Activated CD4-positive, alpha-beta T cell treated with anti-CD3 and anti-CD28 coated beads, Interleukin-2, amount 10 ng/mL, durations not matched to agents 24 days and 14 days (primary cell): ENCODE measurements at places on chromosomes 3 and 15. TPM values are rescaled to one million over a fixed set of nuclear protein-coding genes. Genes with fewer than 3 reads are reported as not detected.
A peak's percentile ranks its signal among the peaks of the same experiment; 100 is the strongest.

The SPINT1 gene
- total RNA-seq = 11.3 and 12.9 TPM in 2 replicates

The TFG gene
- 71.5 and 72.2 TPM in 2 replicates for total RNA-seq

The SPSB4 gene
- total RNA-seq = 0.07 TPM in 1 of 2 replicates, not detected in the other

The DNAJA4 gene
- 74.1 and 75.9 TPM in 2 replicates for total RNA-seq

The CPB1 gene
- not detected in 2 replicates for total RNA-seq

The STRIT1 gene
- not detected in 2 replicates for total RNA-seq

The CSPG4 gene
- not detected in 2 replicates for total RNA-seq

The ALDH1L1 gene
- total RNA-seq = not detected in 2 replicates

The CAPN7 gene
- total RNA-seq = 25.4 and 29.9 TPM in 2 replicates

The ACOX2 gene
- total RNA-seq = not detected in 2 replicates

The OR5AC2 gene
- not detected in 2 replicates for total RNA-seq

The UNC13C gene
- not detected in 2 replicates for total RNA-seq

- no peak overlapping the region for H3K27ac ChIP-seq
- H3K4me1 ChIP-seq = no peaks in the 10 kb centered on the region
- no peak for DNase-seq
- H3K36me3 ChIP-seq = no peaks in the 10 kb centered on the region
Observed at GRCh38 chr3:175005881-175006280, 146.7 kb downstream of the NAALADL2 start.

- no peaks in the 10 kb centered on the region for H3K4me1 ChIP-seq
- H3K4me3 ChIP-seq = no peak overlapping the region
- H3K36me3 ChIP-seq = no peaks in the 10 kb centered on the region
- peak; percentile 90 for DNase-seq
Observed at GRCh38 chr15:28975766-28976179, 90.0 kb downstream of the APBA2 start.

DNA sequence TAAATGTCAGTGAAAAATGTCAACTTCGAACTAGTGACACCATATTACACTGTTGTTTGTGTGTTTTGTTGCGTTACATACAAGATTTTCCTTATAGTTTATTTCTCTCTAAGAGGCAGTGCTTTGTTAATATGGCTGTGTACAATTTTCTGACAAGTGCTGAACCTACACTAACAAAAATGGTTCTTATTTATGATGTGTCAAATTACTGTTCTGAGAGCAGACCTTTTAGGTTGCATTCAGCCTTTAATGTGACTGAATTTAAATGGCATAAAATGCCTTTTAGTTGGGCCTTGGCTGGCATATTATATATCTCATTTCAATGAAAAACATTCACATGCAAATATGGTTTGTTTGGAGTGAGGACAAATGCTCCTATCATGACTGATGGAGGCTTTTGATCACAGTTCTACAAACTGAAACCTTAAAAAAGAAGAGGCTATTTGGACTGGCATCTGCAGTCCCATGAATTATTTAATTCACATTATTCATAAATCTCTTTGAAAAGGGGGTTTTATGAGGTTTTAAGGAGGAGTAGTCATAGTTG is 750.6 kb downstream of the CADM2 start:
- no peaks in the 10 kb centered on the region for H3K4me1 ChIP-seq
- H3K36me3 ChIP-seq = no peaks in the 10 kb centered on the region
- no peaks in the 10 kb centered on the region for H3K27me3 ChIP-seq
- H3K27ac ChIP-seq = no peak overlapping the region
- no peak for DNase-seq

GRCh38 chr15:96561593-96561992 is 231.1 kb downstream of the NR2F2 start:
- H3K36me3 ChIP-seq = no peaks in the 10 kb centered on the region
- no peak overlapping the region for H3K4me3 ChIP-seq
- DNase-seq = no peak

GRCh38 chr3:80993241-80993945 is 768.1 kb downstream of the GBE1 start:
- H3K27me3 ChIP-seq = no peaks in the 10 kb centered on the region
- H3K27ac ChIP-seq = no peak overlapping the region
- DNase-seq = no peak
- H3K4me3 ChIP-seq = no peak overlapping the region
- no peaks in the 10 kb centered on the region for H3K4me1 ChIP-seq
- H3K36me3 ChIP-seq = no peaks in the 10 kb centered on the region

DNA sequence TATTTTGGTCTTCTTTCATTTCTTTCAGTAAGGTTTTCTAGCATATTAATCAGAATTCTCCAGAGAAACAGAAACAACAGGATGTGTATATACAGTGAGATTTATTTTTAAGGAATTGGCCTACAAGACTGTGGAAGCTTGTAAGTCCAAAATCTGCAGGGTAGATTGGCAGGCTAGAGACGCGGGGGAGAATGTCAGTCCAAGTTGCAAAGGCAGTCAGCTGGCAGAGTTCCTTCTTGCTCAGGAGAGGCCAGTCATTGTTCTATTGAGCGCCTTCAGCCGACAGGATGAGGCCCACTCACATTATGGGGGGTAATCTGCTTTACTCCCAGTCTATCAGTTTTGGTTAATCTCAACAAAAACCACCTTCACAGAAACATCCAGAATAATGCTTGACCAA is 133.4 kb upstream of the UBE3A start:
- H3K4me3 ChIP-seq = no peak overlapping the region
- DNase-seq = no peak

- H3K27me3 ChIP-seq = no peaks in the 10 kb centered on the region
- H3K4me3 ChIP-seq = no peak overlapping the region
- no peak overlapping the region for H3K27ac ChIP-seq
- peaks cover 16% of the 10 kb centered on the region for H3K4me1 ChIP-seq
- no peak for DNase-seq
Observed at GRCh38 chr3:72088486-72089025, 303.6 kb upstream of the PROK2 start.

GRCh38 chr3:105811518-105812193 is 57.2 kb downstream of the CBLB start:
- H3K4me3 ChIP-seq = no peak overlapping the region
- H3K4me1 ChIP-seq = peaks cover 40% of the 10 kb centered on the region
- peaks cover 59% of the 10 kb centered on the region for H3K36me3 ChIP-seq
- H3K27me3 ChIP-seq = no peaks in the 10 kb centered on the region
- peak overlapping the region; percentile 12 for H3K27ac ChIP-seq

DNA sequence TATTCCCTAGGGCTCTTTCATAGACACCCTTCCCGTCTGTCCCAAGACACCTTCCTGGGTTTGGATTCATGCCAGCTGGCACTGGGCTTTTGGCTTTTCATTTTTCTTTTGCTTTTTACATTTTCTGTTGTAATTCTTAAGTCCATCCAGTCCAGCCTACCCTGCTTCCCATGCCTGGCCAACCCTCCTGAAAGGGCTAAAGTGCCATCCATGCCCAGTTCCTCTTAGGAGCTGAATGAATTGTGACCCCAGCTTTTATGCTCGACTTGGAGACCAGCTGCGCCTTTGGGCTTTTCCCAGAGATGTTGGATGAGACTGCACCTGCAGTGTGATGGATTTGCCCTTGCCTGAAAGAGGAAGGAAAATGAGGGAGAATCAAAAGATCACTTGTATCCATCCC is 25.8 kb downstream of the LRRN1 start:
- no peaks in the 10 kb centered on the region for H3K27me3 ChIP-seq
- DNase-seq = no peak
- H3K4me3 ChIP-seq = no peak overlapping the region
- no peaks in the 10 kb centered on the region for H3K4me1 ChIP-seq

DNA sequence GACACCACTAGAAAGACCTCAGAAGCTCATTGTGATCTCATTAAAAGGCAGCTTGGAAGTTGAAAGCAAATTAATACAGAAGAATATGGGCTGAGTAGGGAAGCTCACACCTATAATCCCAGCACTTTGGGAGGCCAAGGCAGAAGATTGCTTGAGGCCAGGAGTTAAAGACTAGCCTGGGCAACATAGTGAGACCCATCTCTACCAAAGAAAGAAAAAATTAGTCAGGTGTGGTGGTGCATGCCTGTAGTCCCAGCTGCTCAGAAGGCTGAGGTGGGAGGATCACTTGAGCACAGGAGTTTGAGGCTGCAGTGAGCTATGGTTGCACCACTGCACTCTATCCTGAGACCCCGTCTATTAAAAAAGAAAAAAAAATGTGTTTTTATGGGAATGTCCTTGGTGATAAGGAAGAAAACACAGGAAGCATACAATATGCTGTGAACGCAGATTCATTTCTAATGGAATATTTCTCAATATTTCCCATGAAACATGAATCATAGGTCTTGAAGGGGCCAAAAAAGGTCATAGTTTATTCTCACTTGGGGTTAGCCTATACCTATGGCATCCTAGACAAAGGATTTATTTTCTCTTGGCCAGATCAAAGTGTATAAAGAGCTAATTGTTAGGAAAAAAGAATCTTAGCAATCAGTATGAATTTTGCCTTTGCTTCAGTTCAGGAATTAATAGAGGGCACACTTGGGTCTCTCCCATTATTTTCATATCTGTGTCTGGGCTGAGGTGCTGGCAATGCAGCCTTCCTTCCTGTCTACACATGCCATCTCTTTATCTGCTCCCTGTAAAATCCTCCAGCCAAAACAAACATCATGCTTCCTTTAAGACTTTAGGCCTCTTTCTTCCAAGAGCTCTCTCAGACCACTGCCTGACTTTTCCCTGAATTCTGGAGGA is 98.2 kb downstream of the FNDC3B start:
- peaks cover 54% of the 10 kb centered on the region for H3K4me1 ChIP-seq
- H3K4me3 ChIP-seq = peak overlapping the region; percentile 1
- no peak for DNase-seq
- H3K36me3 ChIP-seq = peaks cover 12% of the 10 kb centered on the region

GRCh38 chr15:60594071-60594470 is 115.1 kb upstream of the ICE2 start:
- H3K27ac ChIP-seq = peak overlapping the region; percentile 37
- H3K27me3 ChIP-seq = peaks cover 5% of the 10 kb centered on the region
- peaks cover 2% of the 10 kb centered on the region for H3K36me3 ChIP-seq
- peaks cover 45% of the 10 kb centered on the region for H3K4me1 ChIP-seq

DNA sequence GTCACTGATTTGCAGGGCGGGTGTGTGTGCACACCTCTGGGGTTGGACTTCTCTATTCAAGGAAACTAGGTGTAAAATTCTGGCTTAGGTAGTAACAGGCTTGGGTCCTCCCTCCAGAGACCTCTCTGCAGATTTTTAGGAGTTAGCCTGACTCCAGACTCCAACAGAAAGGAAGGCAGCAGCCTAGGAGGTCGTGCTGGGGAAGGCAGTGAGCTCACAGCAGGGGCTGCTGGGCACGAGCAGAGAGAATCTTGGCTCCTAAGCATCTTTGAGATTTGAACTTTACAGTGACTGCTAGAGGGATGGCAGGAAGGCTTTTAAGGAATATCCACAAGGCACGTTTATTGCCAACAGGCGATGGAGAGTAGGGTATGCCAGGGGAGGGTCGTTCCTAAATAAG is 612.6 kb downstream of the FOXP1 start:
- DNase-seq = no peak
- H3K27me3 ChIP-seq = no peaks in the 10 kb centered on the region
- H3K4me3 ChIP-seq = no peak overlapping the region
- H3K4me1 ChIP-seq = peaks cover 4% of the 10 kb centered on the region
- no peak overlapping the region for H3K27ac ChIP-seq
- H3K36me3 ChIP-seq = peaks cover 67% of the 10 kb centered on the region

GRCh38 chr3:48655606-48656005 is 7.1 kb downstream of the CELSR3 start:
- peaks cover 22% of the 10 kb centered on the region for H3K4me1 ChIP-seq
- H3K4me3 ChIP-seq = peak overlapping the region; percentile 85
- peak; percentile 86 for DNase-seq

GRCh38 chr15:99185414-99186130 is 63.8 kb downstream of the TTC23 start:
- no peak overlapping the region for H3K4me3 ChIP-seq
- H3K36me3 ChIP-seq = no peaks in the 10 kb centered on the region
- DNase-seq = peak; percentile 27
- peaks cover 3% of the 10 kb centered on the region for H3K27me3 ChIP-seq

DNA sequence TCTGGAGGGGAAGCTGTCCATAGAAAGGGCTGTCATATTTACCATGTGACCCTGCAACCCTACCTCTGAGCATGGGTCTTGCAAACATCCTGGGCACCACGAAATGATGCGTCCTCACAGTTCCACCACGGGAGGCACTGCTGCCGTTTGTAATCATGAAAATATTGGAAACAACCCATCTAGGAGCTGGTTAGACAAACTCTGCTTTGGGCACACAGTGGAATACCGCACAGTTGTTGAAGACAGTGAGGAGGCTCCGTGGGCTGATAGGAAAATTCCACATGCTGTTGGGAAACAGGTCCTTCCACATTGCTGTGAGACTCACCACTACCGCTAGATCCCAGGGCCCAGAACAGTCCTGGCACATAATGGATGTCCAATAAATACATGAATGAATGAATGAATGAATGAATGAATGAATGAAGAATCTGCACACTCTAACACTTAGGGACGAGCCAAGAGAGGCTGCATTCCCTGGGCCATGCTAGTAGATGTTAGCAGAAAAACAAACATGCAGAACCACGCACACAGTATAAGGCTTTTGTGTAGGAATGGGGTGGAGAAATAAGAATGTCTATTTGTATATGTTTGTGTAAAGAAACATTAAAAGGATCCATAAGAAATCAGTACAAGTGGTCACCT is 40.6 kb downstream of the TPRA1 start:
- no peaks in the 10 kb centered on the region for H3K36me3 ChIP-seq
- H3K27me3 ChIP-seq = peaks cover 15% of the 10 kb centered on the region
- H3K4me3 ChIP-seq = no peak overlapping the region
- DNase-seq = no peak

DNA sequence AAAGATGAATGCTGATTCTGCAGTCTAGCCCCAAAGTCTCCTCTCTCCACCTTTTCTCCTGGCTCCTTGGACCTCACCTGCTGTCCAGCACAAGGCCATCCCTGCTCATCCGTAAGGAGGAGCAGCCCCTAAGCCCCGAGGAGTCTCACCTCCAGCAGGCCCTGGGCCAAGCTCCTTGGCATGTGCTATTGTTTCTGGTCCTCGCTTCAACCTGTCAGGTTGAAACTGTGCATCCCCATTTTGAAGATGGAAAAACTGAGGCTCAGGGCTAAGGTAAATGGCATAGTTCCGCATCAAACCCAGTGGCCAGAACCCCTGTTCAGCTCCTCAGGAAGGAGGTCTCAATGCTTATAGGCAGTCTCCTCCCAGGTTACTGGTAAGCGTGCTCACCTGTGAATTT is 26.1 kb downstream of the CHDH start:
- H3K27me3 ChIP-seq = peaks cover 5% of the 10 kb centered on the region
- H3K36me3 ChIP-seq = no peaks in the 10 kb centered on the region
- no peak overlapping the region for H3K4me3 ChIP-seq
- no peak overlapping the region for H3K27ac ChIP-seq
- H3K4me1 ChIP-seq = no peaks in the 10 kb centered on the region

DNA sequence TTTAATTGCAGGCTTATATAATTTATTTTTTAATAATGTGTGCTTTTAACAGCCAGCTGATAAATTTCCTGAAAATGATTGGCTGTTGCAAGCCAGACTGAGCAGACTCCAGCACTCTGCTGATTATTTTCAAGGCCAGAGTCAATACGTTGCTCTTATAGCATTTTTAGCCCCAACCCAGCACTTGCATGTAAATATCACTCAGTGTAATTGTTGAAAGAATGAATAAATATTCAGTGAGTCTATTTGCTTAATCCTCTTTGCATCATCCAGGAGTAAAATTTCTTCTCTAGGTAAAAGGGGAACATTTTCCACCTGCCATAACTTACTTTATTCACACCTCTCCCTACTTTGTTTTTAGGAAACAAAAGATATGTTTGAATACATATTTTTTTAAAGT is 2.9 kb downstream of the GABRR3 start:
- H3K4me1 ChIP-seq = peaks cover 16% of the 10 kb centered on the region
- no peak overlapping the region for H3K4me3 ChIP-seq
- no peaks in the 10 kb centered on the region for H3K36me3 ChIP-seq
- H3K27me3 ChIP-seq = peaks cover 6% of the 10 kb centered on the region
- no peak overlapping the region for H3K27ac ChIP-seq
- DNase-seq = no peak
